Small intestine (tissue), 16 donors: ENCODE measurements at places on chromosomes 5 and 9. TPM values are rescaled to one million over a fixed set of nuclear protein-coding genes. Genes with fewer than 3 reads are reported as not detected.

FABP6 gene
- 1.5 TPM for polyA plus RNA-seq

TEX48 gene
- polyA plus RNA-seq: not detected

ZNF454 gene
- 0.54 TPM for polyA plus RNA-seq

WASHC1 gene
- polyA plus RNA-seq: 76.5 TPM

DRD1 gene
- polyA plus RNA-seq: 0.07 TPM

HAPLN1 gene
- 0.67 TPM for polyA plus RNA-seq

COL5A1 gene
- 1.4 TPM for polyA plus RNA-seq

ADAMTS6 gene
- polyA plus RNA-seq: 1.5 TPM

DNA sequence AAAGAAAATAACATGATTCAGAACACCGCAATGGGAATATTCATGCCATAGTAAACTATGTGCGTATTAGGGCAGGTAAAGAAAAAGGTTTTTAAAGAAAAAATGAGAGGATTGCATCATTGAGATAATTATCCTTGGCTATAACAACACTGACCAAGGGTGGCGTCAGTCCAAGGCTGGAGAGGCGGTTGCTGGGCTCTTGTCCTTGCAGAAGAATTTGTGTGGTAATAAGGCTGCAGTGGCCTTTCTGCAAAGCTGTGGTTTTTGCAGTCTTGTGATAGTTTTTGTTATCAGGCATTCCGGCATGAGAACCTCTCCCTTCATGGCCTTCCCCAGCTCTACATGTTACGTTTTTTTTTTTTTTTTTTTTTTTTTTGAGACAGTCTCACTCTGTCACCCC is 14.0 kb downstream of the BOD1 start:
- no peaks in the 10 kb centered on the region for H3K4me1 ChIP-seq
- no peaks in the 10 kb centered on the region for H3K27me3 ChIP-seq
- no peak overlapping the region for H3K4me3 ChIP-seq
- no peak for DNase-seq
- H3K27ac ChIP-seq: no peak overlapping the region

DNA sequence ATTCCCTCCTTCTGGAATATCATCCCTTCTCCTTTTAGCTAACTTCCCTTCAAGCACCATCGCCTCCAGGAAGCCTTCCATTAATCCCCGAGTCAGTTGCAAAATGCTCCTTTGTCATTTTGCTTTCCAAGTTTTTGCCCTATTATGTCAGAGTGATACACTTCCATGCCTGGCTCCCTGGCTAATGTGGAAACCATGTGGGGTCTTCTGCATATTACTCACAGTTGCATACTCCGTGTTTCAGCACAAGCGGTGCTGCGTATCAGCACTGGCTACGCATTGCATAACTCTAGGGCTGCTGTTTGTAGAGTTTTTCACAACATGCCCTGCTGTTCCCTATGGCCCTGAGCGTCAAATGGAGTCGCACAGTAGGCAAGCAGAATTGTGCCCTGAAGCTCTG is 1.9 kb downstream of the TEX53 start:
- no peak for DNase-seq
- no peaks in the 10 kb centered on the region for H3K4me1 ChIP-seq
- no peak overlapping the region for H3K27ac ChIP-seq
- H3K4me3 ChIP-seq: no peak overlapping the region
- H3K36me3 ChIP-seq: peaks cover 2% of the 10 kb centered on the region

DNA sequence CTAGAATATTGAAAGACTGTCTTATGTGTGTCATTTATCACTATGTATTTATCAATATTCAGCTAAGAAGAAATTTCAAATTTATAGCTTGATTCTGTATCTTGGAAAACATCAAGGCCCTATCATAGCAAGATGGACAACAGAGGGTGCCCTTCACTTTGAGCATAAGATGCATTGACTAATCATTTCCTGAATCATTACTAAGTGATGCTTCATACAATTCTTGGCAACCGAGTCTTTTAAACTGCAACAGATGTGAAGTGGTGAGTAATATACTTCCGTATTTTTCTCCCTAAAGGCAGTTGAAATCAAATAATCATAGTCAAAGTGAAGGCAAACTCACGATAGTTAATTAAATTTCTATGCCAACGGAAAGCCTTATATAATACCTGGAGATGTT is 318.6 kb upstream of the RGMB start:
- no peak overlapping the region for H3K27ac ChIP-seq
- H3K36me3 ChIP-seq: no peaks in the 10 kb centered on the region
- DNase-seq: no peak
- no peak overlapping the region for H3K4me3 ChIP-seq

GRCh38 chr5:15966651-15967050 is 212.9 kb downstream of the MARCHF11 start:
- no peaks in the 10 kb centered on the region for H3K27me3 ChIP-seq
- H3K4me1 ChIP-seq: no peaks in the 10 kb centered on the region
- H3K27ac ChIP-seq: no peak overlapping the region
- no peak overlapping the region for H3K4me3 ChIP-seq
- no peaks in the 10 kb centered on the region for H3K36me3 ChIP-seq

DNA sequence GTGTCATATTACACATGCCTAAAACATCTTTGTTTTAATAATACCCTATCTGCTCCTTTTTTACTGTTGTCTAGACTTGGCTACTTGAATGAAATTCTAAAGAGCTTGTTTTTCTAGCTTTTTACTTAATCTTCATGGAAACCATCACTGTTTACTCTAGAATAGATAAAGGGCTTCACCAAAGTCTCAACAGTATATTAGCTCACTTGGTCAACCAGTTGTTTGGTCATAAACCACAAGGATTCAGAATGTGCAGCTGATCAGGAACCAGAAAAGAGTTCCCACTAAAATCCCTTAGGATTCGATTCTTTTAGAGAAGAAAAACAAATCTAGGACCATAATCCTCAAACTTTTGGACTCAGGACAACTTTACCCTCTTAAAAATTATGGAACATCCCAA is 38.0 kb downstream of the CDO1 start:
- H3K4me3 ChIP-seq: no peak overlapping the region
- no peaks in the 10 kb centered on the region for H3K27me3 ChIP-seq
- H3K4me1 ChIP-seq: no peaks in the 10 kb centered on the region
